ENCODE measurements at places on chromosomes 7 and 10. TPM values are rescaled to one million over a fixed set of nuclear protein-coding genes. Genes with fewer than 3 reads are reported as not detected.

Gene MTG1
- 101 TPM for total RNA-seq

Gene PCDH15
- total RNA-seq = not detected

Gene GPR85
- not detected for total RNA-seq

Gene PDZD7
- total RNA-seq = 1.8 TPM

Gene MYOZ1
- not detected for total RNA-seq

Gene FLNC
- 0.06 TPM for total RNA-seq

Gene PNLIPRP3
- not detected for total RNA-seq

Gene IDI2
- not detected for total RNA-seq

Gene TMEM196
- not detected for total RNA-seq

Gene MEOX2
- total RNA-seq = not detected

Gene SLC35G1
- total RNA-seq = 6.0 TPM

Gene JAKMIP3
- 0.89 TPM for total RNA-seq

Gene PMS2
- 37.1 TPM for total RNA-seq

Gene KIF5B
- 81.3 TPM for total RNA-seq

- DNase-seq = no peak
Measured at GRCh38 chr10:69685802-69686585, 55.9 kb downstream of the FAM241B start.

DNA sequence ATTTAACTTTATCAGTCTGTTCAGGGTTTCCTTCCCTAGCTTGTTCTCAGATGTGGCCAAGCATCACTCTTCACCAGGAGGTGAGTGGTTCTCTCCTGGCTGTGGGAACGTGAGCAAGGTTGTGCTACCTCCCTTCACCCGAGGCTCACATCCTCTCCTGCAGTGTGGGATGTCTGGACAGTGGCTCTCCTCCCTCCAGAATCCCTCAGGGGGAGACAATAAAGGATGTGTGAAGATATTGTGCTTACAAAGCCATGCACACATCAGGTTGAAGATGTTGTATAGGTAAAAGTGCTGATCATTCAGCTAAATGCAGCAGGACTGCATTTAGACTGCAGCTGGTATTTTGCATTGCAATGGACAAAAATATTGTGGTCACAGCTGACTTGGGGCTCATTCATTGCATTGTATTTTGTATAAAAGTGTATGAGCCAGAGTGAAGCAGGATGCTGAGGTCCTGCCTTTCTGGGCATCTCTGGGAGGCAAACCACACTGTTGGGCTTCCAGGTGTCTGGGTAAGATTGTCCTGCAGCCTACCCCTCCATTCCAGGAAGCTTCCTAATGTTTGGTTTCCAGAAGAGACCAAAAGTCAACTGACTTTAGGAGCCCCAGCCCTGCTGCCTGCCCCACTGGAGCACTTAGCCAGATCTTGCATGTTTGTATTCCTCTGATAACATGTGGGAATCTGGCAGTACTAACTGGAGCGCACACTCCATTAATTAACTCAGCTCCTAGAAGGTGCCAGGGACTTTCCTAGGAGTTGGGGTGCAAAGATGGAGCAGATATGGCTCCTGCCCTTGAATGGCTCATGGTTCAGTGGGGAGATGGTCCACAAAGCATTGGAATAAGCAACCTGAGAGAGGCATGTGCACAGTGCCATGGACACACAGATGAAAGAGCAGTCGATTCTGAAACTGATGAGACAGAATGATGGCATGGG lies 292.5 kb upstream of the ZNF32 start:
- peak; percentile 76 for DNase-seq

DNA sequence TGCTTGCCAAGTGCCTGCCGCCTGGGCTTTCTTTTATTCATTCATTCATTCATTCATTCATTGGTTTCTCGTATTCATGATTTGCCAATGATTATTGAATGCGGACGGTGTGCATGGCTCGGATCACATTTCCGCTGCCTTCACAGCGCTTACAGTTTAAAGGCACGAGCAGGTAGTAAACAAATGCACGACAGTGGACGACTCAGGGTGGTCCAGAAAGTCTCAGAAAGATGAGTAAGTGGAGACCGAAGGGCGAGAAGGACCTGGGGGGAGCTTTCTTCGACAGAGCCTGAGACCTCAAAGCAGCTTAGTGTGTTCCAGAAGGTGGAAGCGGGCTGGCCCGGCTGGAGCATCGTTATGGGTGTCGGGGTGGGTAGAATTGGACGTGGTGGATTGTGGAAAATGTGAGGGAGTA lies 506 bp downstream of the MCM10 start:
- peak; percentile 40 for DNase-seq

GRCh38 chr7:105267244-105267643 lies 121.5 kb downstream of the SRPK2 start:
- DNase-seq = no peak

DNA sequence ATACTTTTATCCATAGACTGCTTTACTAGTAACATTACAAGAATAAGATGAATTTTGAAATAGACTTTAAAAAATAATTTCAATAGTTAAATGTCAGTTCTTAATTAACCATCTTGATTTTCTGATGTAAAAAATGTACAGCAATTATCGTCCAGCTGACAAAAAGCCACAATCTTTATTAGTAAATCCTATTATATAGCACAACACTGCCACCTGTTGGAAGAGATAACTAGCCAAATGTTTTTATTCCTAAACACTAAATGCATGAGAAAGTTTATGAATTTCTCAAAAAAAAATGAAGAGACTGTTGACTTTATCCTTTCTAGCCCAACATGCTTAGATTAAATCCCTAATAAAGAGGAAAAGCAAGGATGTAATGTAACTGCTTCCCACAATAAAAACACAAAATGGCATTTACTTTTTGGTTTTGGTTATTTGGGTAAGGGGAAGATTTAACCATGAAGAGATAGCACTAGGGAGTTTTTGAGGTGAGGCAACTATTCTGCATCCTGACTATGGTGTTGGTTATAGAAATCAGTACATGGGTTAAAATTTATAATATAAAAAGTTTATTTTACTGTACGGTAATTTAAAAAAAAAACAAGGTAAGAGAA lies 8.0 kb downstream of the COA1 start:
- peak; percentile 76 for DNase-seq

GRCh38 chr7:101232141-101232850 lies 5.3 kb downstream of the CLDN15 start:
- DNase-seq = no peak

DNA sequence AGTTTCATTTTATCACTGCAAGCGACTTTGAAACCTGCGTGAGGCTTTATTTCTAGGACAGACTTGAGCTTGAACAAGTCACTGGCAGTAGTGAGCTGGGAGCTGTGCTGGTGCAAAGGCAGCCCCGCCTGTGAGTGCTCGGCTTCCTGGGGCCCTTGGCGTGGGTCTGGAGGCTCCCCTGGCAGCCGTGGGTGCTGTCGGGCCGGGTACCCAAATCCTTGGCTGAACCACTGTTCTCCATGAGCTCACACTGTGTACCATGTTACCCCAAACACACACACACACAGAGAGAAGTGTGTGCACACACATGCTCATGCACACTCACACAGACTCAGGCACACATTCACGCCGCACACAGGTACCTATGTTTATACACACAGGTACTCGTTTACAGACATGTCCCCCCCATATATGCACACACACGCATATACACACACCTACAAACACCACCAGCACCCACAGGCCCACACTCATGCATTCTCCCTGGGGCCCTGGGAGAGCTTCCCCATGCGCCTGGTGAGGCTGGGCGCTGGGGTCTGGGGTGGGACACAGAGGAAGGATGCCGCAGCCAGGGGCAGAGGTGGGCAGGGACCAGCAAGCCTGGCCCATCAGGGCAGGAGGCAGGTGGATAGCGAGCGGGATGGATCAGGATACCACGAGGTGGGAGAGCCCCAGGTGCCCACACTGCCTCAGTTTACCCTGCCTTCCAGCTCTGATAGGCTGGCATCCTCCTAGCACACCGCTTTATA lies 158.8 kb downstream of the ADARB2 start:
- DNase-seq = no peak

GRCh38 chr7:30321882-30322192 lies 37.4 kb downstream of the ZNRF2 start:
- DNase-seq = no peak

DNA sequence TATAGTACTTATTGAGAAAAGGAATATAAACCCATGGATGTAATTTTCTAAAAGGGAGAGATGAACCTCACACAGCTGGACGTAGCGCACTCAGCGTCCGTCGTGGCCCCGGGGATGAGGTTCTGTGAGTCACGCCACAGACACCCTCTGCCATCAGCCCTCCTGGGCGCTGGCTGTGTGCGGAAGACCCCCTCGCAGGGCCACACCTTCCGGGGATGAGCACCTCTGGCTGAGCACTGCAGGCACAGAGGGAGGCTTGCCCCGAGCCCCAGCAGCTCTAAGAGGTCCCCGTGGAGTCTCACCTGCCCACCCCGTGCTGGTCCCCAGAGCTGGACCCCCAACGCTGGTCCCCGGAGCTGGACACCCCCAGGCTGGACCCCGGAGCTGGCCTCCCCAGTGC lies 215.8 kb downstream of the PTPRN2 start:
- no peak for DNase-seq

- no peak for DNase-seq
Measured at GRCh38 chr7:102875700-102876295, 37.0 kb upstream of the LRRC17 start.

- DNase-seq = no peak
Measured at GRCh38 chr7:145339319-145339718, 503.5 kb upstream of the TPK1 start.

DNA sequence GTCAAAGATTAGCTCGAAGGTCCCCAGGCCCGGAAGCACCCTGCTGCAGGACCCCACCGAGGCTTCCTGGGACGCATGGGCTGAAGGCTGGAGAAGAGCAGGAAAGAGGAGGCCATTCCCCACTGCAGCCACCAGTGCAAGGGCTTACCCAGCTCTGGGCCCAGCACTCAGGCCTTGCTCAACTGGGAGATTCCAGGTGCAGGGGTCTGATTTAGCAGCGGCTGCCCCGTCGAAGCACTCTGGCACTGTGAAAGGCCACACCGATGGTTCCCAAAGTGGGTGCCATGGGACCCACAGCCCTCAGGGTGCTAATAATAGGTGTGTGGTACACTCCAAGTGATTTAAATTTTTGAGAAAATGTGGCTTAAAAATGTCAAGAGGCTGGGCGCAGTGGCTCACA lies 130.9 kb downstream of the OAT start:
- no peak for DNase-seq

DNA sequence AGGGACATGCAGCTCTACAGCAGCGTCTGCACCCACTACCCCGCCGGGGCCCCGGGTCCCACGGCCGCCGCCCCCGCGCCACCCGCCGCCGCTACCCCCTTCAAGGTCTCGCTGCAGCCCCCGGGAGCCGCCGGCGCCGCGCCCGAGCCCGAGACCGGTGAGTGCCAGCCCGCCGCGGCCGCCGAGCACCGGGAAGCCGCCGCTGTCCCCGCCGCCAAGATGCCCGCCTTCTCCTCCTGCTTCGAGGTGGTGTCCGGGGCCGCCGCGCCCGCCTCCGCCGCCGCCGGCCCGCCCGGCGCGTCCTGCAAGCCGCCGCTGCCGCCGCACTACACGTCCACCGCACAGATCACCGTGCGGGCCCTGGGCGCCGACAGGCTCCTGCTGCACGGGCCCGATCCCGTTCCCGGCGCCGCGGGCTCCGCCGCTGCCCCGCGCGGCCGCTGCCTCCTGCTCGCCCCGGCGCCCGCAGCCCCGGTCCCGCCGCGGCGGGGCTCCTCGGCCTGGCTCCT lies 631 bp downstream of the OTUD1 start:
- peak; percentile 34 for DNase-seq

DNA sequence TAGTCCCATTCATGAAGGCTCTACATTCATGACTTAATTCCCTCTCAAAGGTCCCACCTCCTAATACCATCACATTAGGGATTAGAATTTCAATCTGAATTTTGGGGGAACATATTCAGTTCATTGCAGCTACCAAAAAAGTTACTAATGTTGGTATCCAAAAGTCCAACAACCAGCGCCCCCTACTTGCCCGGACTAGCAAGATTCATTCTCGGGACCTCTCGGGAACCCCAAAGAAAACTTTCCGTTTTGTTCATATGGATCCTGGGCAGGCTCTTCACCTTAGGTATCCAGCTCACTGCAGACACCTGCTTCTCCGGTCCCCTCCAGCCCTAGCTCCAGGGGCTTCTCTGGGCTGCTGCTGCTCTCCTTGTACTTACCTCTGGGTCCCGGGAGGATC lies 8.9 kb upstream of the GRK5 start:
- DNase-seq = peak; percentile 53

- no peak for DNase-seq
Measured at GRCh38 chr7:49762666-49763065, 10.8 kb upstream of the VWC2 start.

- no peak for DNase-seq
Measured at GRCh38 chr10:84991301-84991700, 662.9 kb downstream of the CCSER2 start.

DNA sequence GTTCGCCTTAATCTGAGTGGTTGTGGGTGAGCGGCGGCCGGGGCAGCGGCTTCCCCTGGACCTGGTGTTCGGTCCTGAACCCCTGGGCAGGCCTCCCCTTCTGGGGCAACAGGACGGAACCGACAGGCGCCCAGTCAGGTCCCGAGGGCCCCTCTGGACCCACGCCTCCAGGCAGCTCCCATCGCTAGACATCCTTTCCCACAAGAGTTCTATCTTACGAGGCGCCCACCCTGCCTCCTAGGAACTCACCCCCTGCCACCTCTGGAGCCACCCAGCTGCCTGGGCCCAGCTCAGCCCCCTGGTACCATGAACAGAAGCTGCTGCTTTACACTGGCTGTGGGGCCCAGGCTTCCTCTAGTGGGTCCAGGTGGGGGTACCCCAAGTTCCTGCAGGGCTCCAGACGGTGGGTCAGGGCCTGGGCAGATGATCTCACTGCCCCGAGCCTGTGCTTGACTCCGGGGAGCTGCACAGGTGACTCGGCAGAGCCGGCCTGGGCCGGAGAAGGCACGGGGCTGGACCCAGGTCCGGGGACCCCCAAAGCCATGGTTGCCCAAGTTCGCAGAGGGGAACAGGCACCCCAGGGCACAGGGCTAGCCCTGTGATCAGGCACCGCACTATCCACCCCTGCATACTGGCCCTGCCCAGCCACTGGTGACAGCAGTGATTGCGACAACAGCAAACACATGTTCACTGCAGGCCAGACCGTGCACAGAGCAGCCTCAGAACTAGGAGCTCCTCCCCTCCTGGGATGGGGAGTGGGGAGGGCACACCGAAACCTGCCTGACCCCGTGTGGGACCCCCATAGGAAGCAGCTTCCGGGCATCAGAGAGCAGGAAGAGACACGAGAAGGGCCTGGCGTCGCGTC lies 180.3 kb downstream of the ELFN1 start:
- no peak for DNase-seq

DNA sequence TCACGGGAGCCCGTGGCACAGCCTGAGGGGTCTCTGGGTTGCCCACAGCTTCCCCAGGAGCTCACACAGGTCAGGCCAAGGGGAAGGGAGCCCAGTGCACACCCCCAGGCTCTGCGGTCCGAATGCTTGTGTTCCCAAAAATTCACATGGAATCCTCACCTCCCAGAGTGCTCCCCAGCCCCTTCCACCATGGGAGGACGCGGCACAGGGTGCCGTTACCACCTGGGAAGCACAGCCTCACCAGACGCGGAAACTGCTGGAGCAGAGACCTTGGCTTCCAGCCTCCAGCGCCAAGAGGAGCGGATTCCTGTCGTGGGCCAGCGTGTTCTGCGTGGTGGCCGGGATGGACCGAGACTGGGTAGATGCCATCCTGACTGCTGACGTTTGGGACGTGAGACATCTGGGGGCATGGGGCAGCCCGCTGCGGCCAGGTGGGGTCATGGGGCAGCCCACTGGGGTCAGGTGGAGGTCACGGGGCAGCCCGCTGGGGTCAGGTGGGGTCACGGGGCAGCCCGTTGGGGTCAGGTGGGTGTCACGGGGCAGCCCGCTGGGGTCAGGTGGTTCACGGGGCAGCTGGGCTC lies 149.4 kb downstream of the WDR37 start:
- DNase-seq = no peak

- no peak for DNase-seq
Measured at GRCh38 chr10:86087716-86088115, 278.9 kb downstream of the GRID1 start.

- DNase-seq = no peak
Measured at GRCh38 chr10:75208181-75208580, 2.4 kb upstream of the VDAC2 start.

All from OCI-LY7 (cell line).